ENCODE measurements at places on chromosomes 11 and 22.

- DNase-seq: no peak
Observed at GRCh38 chr22:16866167-16866566, 41.0 kb upstream of the XKR3 start.

DNA sequence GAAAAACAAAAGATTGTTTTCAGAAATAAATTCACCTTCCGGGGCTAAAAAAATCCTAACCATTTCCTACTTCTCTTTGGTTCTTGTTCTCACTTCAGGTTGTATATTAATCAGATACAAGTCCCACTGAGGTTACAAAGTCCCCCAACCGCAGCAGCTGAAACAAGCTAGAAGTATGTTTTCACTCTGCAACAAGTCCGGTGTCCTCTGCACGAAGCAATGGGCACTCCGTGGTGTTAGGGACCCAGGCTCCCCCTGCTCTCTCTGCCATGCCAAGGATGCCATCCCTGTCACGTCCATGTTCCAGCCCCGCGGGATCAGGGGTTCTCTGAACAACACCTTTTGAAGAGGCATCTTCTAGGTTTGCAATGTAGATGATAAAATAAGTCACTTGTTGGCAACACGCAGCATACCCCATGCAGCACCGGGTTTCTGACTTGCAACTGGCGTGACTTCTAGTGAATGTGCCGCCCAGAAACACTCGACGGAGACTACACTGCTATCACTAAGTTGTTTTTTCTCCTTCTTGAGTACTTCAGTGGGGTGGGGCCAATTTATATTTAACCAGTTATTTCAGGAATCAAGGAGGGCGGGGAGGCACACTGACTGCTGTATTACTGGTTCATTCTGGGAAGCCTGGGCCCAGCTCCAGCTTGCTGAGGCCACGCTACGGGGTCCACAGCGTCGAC, 25.4 kb upstream of the GSTP1 start:
- DNase-seq: peak; percentile 70

- peak; percentile 5 for DNase-seq
Observed at GRCh38 chr11:130379276-130379675, 49.1 kb downstream of the ADAMTS8 start.

DNA sequence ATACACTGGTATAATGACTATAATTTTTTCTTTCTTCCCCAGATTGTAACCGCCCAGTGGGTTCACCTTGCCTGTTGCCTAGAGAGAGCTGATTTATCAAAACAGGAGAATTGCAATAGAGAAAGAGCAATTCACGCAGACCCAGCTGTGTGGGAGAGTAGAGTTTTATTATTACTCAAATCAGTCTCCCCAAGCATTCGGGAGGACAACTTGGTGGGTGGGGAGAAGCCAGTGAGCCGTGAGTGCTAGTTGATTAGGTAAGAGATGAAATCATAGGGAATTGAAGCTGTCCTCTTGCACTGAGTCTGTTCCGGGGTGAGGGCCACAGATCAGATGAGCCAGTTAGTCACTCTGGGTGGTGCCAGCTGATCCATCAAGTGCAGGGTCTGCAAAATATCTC, 73.2 kb downstream of the SLC35F2 start:
- no peak for DNase-seq

GRCh38 chr22:45240104-45240809, 437 bp downstream of the KIAA0930 start:
- no peak for DNase-seq

- DNase-seq: no peak
Observed at GRCh38 chr11:84250834-84251613, 964.9 kb upstream of the CCDC90B start.

- no peak for DNase-seq
Observed at GRCh38 chr11:91857179-91857578, 367.4 kb upstream of the FAT3 start.

GRCh38 chr11:93514712-93515111, 28.5 kb downstream of the SMCO4 start:
- no peak for DNase-seq

DNA sequence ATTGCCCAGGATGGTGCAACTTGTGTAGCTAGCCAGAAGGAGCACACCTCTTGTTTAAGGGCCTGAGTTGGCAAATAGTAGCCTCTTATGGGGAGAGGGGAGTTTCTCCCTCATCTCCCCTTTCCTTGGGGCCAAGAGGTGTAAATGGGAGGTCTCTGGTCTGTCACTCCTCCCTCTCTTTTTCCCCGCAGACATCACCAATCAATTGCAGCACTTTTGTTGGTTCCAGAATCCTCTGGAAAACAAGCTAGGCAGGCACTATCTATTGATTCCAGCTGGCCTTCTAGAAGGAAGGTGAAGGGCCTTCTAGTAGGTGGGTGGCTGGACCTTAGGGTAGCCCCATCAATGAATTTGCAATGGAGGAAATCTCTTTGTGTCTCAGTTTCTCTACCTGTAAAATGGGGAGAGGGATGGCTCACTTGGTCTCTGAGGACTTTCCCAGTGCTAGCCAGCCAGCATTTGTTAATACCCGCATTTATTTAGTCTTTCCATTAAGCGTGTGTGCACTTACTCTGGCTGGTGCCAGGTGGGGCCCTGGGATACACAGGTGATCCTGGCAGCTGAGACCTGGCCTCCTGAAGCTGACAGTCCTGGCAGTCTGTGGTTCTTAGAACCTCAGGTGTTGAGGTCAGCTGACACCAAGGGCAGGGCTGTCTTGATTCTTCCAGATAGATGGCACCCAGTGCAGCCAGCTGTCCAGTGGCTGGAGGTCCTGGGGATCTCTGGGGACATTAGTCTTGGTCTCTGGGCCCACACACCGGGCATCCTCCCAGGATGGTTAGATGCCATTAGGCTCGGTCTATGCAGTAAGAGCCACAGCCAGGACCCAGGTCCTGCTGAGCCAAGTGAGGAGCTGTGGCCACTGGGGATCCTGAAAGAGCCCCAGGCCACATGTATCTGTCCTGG, 51.7 kb downstream of the TSPAN18 start:
- peak; percentile 47 for DNase-seq

DNA sequence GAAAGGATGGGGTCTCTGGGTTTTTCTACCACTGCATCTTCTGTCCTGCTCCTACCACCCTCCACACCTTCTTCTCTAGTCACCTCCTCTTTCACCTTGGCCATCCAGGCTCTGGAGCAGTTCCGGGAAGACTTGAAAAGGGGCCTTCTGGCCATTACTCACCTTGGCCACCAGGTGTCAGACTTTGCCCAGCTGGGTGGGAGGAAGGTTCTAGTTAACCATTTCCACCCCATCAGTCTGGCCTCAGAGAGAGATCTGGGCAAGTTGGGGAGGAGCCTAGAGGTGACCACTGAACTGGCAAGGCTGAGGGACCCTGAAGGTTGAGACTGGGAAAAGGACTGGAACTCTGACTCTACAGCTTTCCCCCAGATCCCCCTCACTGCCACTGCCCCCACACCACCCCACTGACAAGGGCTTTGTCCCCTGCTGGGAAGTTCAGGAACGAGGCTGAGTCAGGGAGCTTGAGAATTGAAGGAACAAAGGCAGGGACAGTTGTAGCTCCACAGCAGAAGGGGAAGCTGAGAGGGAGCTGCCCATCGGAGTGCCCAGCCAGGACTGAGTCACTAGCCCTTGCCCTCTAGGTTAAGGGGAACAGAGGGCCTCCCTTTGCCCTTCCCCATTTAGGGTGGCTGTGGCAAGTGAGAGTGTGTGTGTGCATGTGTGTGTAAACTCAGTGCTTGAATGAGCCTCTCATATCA, 3.7 kb upstream of the POLD4 start:
- no peak for DNase-seq

DNA sequence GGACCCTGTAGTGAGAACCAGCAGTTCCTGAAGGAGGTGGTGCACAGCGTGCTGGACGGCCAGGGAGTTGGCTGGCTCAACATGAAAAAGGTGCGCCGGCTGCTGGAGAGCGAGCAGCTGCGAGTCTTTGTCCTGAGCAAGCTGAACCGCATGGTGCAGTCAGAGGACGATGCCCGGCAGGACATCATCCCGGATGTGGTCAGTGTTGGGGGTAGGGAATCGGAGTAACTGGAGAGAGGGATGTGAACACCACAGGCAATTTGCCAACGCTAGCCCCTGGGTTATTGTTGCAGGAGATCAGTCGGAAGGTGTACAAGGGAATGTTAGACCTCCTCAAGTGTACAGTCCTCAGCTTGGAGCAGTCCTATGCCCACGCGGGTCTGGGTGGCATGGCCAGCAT, 19.9 kb downstream of the MADD start:
- DNase-seq: no peak

GRCh38 chr11:81756864-81757595, 976.6 kb downstream of the FAM181B start:
- DNase-seq: no peak

DNA sequence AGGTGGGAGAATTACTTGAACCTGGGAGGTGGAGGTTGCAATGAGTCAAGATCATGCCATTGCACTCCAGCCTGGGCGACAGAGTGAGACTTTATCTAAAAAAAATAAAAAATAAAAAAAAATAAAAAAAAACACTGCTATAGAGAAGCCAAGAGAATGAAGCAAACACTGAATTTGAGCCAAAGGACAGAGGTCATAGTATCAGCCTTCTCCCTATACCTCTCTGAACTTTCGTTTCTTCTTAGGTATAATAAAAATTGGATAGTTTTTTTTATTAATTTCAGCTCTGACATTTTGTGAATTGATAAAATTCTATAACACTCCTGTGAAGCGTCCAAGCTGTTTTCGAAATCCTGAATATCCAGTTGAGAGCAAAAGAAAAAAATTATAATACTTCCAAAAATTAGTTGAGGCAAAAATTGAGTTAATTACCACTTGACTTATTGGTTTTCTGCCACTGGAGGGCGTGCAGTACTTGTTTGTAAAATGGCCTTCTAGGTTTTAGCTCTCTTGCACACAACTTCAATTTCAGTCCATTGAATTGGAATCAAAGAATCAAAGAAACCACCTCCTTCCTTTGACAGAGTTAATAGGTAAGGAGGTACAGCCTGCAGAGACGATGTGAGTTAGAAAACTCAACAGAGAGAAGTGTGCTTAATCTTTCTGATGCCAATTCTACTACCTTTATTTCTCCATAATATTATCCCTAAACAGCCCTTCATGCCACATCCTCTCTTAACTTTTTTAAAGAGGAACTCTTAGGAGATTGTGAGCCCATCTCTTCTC, 143.2 kb downstream of the BBOX1 start:
- DNase-seq: no peak

- DNase-seq: no peak
Observed at GRCh38 chr11:1773994-1774550, 10.3 kb upstream of the CTSD start.

- no peak for DNase-seq
Observed at GRCh38 chr11:102234779-102235439, 82.4 kb upstream of the BIRC3 start.

DNA sequence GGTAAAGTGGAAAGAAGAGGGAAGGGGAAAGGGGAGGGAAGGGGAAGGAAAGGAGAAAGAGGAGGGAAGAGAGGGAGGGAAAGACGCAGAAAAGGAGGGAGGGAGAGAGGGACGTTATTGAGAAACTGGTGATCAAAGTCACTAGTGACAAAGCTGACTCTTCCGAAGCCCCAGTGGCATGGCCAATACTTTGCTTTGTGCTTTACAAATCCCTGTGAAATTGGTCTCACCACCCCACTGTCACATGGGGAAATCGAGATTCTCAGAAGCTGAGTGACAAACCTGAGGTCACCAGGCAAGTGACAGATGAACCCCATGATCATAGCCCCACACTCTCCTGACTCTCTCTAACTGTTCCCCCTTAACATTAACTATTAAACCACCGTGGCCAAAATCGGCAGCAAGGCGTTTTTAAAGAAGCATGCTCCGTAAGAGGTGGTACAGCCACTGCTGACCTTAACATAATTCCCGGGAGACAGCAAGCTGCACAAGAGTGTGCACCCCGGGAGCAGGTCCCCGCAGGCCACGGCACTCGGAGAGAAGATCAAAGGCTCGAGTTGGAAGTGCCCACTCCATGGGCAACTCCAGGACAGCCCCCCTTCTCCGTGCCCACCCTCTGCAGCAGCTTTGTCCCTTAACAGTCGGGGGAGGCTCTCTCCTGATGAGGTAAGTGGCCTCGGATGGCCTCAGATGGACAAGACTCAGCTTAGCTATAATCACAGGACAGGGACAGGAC, 34.8 kb downstream of the CELSR1 start:
- no peak for DNase-seq

DNA sequence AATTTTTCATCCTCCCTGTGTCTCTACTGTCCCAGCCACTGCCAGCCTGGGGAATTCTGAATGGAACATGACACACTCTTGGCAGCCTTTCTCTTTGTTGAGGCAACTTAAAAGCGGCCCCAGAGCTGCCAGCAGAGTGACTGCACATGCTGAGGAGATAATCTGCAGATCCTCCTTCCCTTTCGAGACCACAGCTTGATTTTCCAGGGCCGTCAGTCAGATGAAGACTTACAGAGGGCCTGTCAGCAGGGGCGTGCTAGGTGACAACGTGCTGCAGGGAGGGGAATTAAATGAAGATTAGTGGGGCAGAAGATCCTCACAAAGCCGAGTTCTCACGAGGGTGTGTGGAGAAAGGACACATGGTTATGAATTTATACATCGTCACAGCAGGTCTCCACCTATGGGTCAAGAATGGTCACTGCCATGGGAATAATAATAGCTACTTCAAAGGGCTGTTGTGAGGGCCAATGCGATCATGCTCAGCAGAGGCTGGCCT, 193.5 kb upstream of the PITPNB start:
- DNase-seq: no peak

- DNase-seq: no peak
Observed at GRCh38 chr11:12226093-12226492, 115.7 kb downstream of the MICAL2 start.

DNA sequence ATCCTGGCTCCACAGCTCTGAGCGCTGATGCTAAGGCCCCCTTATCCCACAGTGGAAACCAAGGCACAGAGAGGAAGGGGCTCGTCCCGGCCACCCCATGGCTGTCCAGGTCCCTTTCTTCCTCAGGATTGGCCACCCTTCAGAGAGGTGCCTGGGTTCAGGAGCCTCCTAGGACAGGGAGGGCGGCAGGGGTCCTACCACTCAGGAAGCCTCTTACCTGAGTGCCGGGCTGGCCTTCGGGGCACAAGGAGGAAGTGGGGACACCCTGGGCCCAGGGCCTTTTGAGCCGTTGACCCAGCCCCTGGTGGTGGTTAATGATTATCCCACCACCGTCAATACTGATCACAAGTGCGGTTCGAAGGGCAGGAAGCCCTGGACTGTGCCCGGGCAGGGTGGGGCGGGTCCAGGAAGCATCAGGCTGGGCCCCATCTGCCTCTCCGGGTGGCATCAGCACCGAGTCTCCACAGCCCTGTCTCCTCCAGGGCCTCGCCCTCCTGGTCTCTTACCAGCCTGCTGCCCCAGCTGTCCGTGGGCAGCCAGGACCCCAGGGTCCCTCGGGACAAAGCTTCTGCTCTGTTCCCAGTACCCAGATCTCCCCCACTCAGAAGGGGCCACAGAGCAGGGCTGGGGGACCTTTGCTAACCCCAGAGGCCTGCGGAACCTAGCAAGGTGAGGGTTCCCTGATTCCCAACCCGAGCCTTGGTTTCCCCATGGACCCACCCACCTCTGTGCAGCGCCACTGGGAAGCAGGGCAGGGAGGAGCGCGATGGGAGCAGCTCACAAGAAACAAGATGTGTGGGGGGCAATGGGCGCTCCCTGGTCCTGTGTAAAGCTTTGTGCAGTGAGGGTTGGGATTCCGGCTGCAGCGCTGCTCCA, 15.0 kb upstream of the EHD1 start:
- DNase-seq: no peak

GRCh38 chr11:1549338-1550330, 22.4 kb downstream of the DUSP8 start:
- DNase-seq: no peak

- DNase-seq: no peak
Observed at GRCh38 chr22:42808521-42808920, 48.6 kb downstream of the ARFGAP3 start.

GRCh38 chr11:15062599-15062998, 10.8 kb upstream of the CALCB start:
- DNase-seq: no peak

All from left forelimb (tissue), 1 donor.